ENCODE measurements at places on chromosomes 11 and 22. TPM values are rescaled to one million over a fixed set of nuclear protein-coding genes. Genes with fewer than 3 reads are reported as not detected.

Gene P2RY2
- 0.97 TPM for total RNA-seq

Gene KRTAP5-8
- total RNA-seq, result not detected

Gene LIN7C
- total RNA-seq, result 28.7 TPM

Gene RCOR2
- total RNA-seq, result 0.19 TPM

Gene MOGAT2
- total RNA-seq, result not detected

Gene LRP4
- total RNA-seq, result 0.88 TPM

Gene GRM5
- total RNA-seq, result 0.13 TPM
